ENCODE measurements at places on chromosomes 3 and 15.

DNA sequence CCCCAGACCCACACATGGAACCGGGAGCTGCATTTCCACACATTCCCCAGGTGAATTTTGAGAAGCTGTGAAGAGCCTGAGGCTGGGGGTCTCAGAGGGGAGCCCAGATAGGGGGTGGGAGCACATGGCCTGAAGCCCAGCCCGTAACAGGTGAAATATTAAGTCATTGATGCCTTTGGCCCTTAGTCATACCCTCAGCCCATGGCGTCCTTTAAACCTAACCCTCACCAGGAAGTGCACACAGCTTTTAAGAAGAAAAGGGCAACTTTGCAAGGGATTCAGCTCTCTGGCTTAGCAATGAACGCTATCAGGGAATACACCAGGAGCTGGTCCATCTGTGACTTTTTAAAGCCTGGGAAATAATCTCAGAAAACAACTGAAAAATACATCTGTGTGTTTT, 40.6 kb downstream of the WNT7A start:
- no peak for DNase-seq

GRCh38 chr3:180290300-180290699, 253.6 kb upstream of the PEX5L start:
- DNase-seq, result no peak

DNA sequence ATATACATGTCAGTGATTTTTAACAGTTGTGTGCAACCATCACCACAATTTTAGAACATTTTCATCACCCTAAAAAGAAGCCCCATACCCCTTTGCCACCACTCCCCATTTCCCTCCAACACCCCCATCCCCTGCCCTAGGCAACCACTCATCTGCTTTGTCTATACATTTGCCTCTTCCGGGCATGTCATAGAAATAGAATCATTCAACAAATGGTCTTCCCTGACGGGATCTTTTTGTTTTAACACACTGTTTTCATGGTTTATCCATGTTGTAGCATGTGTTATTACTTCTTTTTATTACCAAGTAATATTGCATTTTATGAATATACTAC, 4.0 kb downstream of the VILL start:
- no peak for DNase-seq

DNA sequence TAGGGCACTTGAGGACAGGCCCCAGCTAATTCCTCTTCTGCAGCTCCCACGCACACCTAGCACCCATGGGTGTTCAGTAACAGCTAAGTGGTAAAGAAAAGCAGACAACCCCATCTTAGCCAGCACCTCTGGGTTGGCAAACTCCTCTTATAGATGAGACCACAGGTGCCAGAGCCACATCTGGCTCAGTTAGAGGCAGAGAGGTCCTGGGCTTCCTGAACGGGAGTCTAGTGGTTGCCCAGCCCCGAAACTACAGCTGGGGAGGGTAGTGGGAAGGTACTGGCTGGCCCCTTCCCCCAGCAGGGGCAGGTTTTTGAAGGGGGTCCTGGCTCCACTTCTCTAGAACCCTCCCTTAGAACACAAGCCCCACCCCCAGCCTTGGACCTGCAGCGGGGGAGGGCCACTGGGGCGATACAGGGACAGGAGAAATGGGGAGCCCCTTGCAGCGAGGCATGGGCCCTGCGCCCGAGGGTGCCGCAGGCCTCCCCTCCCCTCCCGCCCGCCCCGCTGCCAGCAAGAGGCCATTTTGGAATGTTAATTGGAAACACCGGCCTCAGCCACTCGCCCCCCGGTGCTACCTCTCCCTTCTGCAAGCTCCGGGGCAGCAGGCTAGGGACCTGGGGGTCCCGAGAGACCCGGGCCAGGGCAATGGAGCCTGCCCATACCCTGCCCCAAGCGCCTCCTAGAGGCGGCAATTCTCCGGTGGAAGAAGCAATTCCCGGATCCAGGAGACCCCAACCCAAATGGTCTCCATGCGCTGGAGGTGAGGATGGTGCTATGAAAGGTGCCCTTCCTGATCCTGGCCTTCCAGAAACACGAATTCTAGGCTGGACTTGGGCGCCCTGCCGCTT, 1.5 kb downstream of the DUSP7 start:
- no peak for DNase-seq

- DNase-seq, result no peak
These were observed 221.5 kb upstream of the TOPAZ1 start for GRCh38 chr3:44020143-44020542.

DNA sequence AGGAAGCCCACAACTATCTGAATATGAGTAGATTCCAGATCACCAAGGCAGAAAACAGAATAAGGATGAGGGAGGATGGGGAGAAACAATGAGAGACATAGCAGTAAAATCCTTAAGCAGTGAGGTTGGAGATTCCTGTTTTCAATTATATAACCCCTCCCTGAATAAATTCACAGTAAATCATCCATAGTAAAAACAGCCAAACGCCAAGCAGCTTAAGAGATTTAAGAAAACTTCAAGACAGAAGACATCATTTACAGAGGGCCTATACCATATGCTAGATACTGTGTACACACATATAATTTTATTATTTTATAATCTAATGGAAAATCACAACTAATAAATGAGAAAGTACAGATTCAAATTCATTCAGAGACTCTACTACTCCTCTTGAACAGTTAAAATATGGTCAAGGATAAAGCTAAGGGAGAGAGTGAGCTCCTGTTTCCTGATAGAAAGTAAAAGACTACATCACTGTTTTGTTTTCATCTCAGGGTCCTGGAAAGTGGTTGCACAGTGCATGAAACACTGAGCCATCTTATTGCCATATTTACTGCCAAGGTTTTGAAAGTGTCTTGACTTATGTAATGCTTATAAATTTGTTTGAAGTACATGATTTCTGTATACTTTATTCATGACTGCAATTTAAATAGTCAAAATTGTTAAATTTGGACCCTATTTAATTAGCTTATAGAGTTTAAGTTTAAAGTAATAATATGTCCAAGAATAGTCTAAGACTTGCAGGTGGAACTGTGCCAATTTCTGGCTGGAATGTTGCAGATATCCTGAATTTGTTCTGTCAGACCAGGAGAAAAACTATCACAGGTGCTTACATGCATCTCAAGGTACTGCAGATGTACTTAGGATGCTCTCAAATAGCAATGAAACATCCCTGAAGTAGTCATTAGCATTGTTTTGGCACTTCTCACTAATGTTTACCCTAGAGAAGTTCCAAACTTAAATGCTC, 141.4 kb downstream of the TBL1XR1 start:
- no peak for DNase-seq

DNA sequence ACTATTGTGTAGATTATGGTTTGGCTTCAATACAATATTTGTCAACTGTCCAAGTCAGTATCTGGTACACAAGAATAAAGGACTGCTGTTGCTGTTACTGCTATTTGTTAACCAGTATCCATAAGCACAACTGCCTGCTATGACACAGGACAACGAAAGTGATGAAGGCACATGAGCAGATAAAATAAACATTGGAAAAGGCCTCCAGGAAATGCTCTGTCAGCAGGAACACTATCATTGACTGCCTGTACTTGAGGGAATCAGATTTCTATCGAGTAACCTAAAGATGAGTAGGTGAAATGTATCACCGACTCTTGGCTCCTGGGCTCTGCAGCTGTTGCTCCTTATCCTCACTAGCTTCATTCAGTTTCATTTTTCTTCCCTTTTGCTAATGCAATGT, 56.5 kb downstream of the FMN1 start:
- DNase-seq, result no peak

- DNase-seq, result no peak
These were observed 51.0 kb downstream of the FHIT start for GRCh38 chr3:61200270-61200669.

- no peak for DNase-seq
These were observed 11.0 kb downstream of the ANKRD63 start for GRCh38 chr15:40271685-40272484.

GRCh38 chr3:141346839-141347238, 21.5 kb upstream of the ZBTB38 start:
- DNase-seq, result no peak

DNA sequence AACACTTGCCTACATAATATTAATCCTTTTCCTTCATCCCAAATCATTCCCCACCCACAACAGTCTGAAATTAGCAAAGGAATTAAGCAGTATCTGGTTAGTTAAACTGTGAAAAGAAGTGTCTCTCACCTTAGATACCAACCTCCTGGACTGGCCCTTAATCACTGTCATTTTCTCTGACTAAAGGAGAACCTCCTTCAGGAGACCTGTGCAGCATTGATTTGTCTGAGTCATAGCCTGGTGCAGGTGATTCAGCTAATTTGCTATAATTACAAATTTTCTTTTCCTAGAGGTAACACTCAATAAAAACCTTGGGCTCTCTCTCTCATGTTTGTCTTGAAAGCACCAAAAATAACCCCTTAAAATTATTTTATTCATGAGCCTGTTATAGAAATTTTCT, 279.8 kb upstream of the SEMA6D start:
- no peak for DNase-seq

GRCh38 chr3:197017003-197017402, 12.6 kb downstream of the MELTF start:
- no peak for DNase-seq

- DNase-seq, result no peak
These were observed 100.1 kb upstream of the CTDSPL start for GRCh38 chr3:37761586-37761985.

GRCh38 chr15:47582233-47582632, 135.1 kb upstream of the SEMA6D start:
- no peak for DNase-seq

DNA sequence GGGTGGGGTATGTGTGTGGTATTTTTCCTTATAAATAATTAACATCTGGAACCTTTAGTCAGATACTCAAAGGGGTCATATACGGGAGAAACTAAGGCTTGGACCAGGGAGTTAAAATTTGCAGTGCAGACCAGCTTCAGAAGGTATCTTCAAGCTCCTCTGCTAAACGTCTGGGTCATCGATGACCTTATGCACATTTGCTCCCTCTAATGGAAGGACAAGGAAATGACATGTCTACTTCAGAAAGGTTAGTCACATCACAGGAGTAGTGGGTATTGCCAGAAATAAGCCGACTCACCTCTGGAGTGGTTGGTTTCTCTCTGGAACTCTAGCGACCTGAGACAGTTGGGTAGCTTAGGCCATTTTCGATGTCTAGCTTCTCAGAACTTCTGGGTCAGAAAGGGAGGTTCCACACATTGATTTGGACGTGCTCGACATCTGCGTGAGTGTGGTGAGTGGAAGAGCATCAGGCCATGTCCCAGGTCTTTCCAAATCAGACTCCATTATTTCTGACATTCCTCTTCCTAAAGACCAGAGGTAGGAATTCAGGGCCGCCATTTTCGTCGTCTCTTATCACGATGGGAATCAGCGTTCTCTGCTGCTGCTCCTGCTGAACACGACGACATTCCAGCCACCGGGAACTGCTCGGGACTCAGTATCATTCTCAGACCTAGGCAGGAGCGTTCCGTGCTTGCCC, 31.8 kb upstream of the RASA2 start:
- DNase-seq, result no peak

GRCh38 chr15:92430069-92430440, 36.4 kb downstream of the ST8SIA2 start:
- no peak for DNase-seq

DNA sequence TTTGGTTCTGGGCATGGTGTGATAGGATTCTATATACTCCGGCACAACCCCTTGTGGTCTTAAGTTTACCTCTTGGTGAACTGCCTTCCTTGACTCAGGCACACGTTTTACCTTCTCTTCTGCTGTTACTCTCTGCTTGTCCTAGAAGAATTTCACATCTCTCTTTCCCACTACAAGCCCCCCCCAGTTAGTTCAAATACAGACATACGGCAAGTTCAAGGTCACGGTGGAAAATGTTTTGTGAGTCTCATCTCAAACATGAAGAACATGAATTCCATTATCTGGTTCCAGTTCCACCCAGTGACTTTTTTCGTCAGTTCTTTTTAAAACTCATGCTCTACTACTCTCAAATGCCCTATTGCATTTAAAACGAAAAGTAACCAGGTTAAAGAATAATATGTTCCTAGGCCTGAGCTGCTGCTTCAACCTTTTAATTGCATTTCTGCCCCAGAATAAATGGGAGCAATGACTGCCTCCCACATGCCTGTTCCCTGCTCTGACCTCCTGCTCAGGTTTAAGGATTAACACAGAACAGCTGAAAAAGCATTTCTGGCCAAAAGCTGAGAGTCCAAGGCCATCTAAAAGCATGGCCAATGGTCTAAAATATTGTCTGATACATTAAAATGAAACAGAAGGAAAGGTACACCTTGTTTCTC, 132.8 kb downstream of the OSBPL10 start:
- DNase-seq, result no peak

GRCh38 chr15:27527490-27528067, 556.6 kb downstream of the GABRG3 start:
- DNase-seq, result no peak

DNA sequence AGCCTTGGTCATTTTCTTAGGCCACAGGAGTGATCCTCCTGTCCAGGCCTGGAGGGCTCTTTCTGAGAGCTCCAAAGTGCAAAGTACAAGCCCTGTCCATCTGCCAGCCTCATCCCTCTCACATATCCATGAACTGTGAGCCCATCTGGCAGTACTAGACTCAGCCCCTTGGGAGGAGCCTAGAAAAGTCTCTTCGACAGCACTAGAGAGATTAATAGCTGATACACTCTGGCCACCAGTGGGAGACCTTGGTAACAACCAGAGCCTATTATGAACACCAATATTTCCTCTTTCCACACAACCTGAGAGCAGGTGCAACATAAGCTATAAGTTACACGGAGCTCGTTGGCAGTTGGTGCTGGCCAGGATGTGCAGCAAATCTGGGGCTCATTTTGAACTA, 59.5 kb upstream of the DCLK3 start:
- DNase-seq, result no peak

DNA sequence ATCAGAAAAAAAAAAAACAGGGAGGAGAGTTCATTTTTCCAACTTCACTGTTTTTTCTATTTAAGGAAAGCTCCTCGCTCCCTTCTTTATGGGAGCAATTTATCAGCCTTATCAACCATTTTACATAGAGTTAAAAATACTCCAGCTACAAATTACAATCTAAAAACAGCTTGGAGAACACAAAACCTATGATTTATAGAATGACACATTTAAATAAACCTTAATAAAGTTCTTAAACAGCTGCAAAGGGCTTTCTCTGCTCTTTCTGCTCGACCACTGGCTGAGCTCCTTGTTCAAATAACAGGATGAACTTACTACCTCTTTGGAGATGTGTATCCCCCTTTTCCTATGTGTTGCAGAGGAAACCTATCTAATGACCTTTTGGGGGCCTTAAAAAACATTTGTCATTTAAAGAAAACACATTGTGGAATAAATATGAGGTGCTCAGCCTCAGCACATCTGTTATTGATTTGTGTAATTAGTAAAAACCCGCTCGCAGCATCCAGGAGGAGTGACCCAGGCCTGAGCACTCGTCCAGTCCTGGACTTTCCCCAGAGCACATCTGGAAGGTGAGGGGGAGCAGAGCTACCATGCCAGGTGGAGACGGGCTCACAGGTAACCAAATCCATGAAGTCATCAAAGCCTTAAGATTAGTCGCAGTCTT, 231.2 kb downstream of the ATP8B4 start:
- no peak for DNase-seq

- no peak for DNase-seq
These were observed 9.7 kb upstream of the SCAANT1 start for GRCh38 chr3:63921741-63922482.

GRCh38 chr15:78791357-78791756, 19.9 kb downstream of the ADAMTS7 start:
- no peak for DNase-seq

- DNase-seq, result no peak
These were observed 32.7 kb upstream of the DLG1 start for GRCh38 chr3:197331131-197331530.

- DNase-seq, result no peak
These were observed 149.2 kb downstream of the CNTN4 start for GRCh38 chr3:2247831-2248230.
